NCI-H146 (cell line): ENCODE measurements at places on chromosomes 2 and 18.

GRCh38 chr2:27191070-27191829, 20.6 kb upstream of the ATRAID start:
- peak; percentile 61 for DNase-seq

GRCh38 chr2:47265158-47265557, 110.0 kb upstream of the STPG4 start:
- DNase-seq = peak; percentile 31

DNA sequence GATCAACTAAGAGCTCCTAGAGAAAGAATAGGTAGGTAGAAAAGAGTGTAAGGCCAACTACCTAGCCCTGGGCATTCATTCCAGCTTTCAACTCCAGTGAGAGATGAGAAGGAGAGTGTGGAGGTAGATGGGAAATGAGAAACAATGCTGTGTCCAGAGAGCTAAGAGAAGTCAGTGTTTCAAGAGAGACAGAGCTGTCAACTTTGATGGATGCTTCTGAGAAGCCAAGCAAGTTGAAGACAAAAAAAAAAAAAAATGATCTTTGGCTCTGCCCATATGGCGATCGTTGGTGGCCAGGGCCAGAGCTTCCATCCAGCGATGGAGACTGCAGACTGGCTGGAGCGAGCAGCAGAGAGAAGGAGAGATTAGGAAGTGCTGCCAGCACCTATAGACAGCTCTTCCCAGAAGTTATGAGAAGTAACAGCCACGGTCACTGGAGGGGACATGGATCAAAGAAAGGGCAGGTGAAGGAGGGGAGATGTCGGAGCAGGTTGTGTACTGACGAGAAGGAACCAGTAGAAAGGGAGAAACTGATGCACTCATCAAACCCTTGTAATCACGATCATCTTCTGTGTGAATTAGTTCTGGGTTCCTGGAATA, 112.4 kb upstream of the PPP1CB start:
- DNase-seq = no peak

DNA sequence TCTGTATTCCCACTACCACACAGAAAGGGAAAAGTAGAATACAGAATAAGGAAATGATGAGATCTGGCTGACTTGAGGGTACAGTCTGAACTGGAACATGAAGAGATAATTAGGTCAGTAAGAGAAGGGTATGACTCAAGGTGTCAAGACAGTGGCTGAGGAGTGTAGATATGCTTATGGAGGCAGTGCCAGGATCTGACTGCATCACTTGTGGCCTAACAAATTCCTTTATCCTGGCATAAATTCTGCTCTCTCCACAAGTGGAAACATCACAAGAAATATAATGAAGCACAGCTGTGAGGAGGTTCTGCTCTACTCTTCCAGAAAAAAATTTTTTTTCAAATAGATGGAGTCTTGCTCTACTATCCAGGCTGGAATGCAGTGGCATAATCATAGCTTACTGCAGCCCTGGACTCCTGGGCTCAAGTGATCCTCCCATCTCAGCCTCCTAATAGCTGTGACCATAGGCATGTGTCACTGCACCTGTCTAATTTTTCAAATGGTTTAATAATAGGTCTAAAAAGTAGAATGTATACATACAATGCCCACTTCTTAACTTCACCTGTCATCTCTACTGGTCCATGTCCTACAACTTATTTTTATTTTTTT, 85.3 kb downstream of the C2orf74 start:
- DNase-seq = no peak

GRCh38 chr2:96903318-96903717, 33.4 kb upstream of the SEMA4C start:
- no peak for DNase-seq

GRCh38 chr2:105849431-105850179, 104.9 kb downstream of the NCK2 start:
- DNase-seq = peak; percentile 96

DNA sequence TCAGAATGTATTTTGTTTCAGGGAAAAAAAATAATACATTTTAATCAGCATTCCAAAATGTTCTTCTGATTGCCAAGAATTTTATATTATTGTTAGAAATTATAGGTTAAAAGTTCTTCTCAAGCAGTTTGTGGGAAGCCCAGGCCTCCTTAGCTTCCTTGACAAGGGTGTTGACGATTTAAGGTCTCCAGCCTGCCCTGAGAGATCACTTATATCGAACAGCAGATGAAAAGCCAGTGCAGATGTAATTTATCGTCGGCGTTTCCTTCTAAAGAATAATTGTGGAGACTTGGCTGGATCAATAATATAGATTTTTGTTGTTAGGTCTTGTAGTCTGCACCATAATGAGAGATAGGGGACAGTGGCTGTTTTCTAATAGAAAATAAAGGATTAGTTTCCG, 280.6 kb downstream of the ZNF407 start:
- no peak for DNase-seq

- no peak for DNase-seq
Measured at GRCh38 chr2:232865165-232865564, 4.9 kb upstream of the SNORC start.

GRCh38 chr2:7094231-7094741, 177.1 kb downstream of the RNF144A start:
- no peak for DNase-seq

DNA sequence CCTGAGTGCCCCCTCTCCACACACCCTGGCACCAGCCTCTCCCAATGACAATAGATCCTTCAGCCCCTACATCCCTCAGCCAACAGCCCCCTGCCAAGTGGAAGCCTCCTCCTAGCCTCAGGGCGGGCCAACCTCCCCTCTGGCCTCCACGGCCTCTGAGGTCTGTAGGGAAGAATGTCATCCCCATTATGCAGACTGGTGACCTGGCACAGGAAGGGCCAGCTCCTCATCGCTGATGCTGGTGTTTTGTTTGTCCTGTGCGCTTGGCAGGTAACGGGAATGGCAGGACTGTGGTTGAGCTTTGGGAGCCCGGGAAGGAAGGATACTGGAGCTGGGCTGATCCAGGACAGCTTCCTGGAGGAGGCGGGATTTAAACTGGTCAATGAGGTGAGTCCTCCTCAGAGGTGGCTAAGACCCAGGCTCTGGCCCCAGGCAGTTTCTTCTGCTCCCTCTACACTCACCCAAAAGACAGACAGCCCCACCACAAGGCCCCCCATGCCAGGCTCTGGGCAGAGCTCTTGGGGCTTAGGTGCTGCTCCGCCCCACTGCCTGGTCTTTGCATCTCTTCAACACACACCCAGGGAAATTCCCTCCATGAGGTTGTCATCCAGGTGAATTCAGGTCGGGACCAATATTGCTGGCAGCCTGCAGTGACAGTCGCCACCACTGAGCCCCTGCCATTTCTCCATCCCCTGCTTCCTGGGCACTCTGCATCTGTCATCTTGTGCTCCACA, 75.2 kb upstream of the SMAD7 start:
- DNase-seq = no peak

DNA sequence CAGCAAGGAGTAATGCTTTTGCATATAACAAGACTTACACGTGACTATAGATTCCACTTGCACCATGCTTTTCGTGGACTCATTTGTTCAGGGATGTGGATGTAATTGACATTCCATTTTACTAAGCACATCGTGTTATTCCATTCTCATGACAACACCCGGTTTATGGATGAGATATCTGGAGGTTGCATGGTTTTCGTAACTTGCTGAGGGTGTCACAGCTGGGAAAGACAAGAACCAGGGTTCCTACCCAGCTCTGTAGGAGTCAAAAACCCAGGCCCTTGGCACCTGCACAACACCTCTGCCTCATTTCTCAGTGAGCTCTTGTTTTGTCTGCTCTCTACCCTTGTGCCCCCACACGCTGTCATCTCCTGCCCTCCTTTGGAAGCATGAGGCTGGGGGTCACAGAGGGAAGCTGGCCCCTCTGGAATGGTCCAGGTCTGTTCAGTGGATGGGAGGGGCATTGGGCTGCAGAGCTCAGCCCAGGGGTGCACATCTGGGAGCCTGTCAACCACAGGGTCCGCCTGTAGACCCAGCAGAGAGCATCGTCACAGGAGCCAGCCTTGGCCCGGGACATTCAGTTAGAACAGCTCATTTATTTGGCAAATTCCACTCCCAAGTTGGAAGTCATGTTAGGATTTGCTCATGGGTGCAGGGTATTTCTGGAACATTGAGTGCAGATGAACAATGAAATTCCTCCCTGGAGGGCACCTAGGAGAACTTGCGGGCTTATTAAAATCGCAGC, 120.1 kb upstream of the TWIST2 start:
- no peak for DNase-seq

- no peak for DNase-seq
Measured at GRCh38 chr18:4765401-4765800, 310.3 kb upstream of the DLGAP1 start.

DNA sequence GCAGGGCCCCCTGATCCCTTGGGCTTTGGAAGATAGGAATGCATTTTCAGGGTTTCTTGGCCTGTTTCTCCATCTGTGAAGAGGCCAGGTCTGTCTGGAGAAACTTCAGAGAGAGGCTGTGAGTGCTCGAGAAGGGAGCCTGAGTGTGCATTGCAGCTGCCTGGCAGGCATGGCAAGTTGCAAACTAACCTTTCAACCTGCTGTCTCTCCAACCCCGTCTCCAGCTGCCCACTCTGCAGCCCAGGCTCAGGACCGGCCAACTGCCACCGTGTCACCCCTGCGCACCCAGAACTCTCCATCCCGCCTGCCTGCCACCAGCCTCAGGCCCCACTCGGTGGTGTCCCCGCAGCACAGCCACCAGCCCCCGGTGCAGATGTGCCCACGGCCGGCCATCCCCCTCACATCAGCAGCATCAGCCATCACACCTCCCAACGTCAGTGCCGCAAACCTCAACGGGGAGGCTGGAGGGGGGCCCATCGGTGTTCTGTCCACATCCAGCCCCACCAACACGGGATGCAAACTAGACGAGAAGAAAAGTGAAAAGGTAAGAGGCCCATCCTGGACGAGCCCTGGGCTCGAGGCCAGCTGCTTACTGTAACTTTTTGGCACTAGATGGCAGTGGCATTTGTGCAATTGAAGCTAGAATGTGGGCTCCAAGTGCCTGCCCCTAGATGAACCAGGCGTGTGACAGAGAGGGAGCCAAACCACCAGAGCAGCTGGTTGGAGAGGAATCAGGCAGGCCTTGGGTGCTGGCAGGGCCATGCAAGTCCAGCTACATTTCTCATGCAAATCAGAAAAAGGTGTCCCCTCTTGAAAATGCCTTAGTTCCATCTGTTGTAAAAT, 164.6 kb downstream of the SEPTIN10 start:
- no peak for DNase-seq

DNA sequence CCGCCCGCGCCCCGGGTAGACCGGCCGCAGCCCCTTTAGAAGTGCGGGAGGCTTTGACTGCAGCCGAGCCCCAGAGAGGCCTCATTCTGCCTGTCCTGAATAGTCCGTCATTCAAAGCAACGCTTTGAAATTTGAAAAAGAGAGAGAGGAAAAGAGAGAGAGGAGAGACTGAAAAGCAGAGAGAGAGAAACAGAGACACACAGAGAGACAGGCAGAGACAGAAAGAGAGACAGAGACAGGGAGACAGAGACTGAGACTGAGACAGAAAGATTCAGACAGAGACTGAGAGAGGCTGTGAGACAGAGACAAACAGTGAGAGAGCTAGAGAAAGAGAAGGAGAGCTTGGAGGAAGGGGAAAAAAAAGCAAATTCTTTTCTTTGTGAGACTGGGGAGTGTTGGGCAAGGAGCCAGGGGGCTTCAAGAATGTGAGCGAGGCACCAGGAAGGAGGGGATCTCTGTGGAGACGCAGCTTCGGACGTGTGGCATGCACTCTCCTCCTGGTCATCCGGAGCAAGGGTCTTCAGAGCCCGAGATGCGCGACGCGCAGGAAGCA, 73.1 kb downstream of the MYCN start:
- DNase-seq = peak; percentile 60

DNA sequence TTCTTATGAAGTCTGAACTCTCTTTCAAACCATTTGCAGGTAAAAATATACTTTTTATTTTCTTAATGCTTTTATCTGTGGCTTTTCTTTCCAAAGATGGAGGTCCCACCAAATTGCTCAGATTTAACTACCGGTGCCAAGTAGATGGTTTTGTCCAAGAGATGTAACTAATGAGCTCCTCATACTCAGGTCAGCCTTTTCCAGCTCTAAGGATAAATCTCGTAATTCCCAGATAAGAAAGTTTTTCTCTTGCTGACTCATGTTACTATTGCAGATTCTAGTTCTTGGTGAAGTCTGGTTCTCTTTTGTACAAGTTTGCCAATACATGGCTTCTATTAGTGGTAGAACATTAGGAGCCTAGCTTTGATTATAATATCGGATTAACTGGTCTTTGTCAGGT, 550.8 kb upstream of the ZNF804A start:
- DNase-seq = no peak

DNA sequence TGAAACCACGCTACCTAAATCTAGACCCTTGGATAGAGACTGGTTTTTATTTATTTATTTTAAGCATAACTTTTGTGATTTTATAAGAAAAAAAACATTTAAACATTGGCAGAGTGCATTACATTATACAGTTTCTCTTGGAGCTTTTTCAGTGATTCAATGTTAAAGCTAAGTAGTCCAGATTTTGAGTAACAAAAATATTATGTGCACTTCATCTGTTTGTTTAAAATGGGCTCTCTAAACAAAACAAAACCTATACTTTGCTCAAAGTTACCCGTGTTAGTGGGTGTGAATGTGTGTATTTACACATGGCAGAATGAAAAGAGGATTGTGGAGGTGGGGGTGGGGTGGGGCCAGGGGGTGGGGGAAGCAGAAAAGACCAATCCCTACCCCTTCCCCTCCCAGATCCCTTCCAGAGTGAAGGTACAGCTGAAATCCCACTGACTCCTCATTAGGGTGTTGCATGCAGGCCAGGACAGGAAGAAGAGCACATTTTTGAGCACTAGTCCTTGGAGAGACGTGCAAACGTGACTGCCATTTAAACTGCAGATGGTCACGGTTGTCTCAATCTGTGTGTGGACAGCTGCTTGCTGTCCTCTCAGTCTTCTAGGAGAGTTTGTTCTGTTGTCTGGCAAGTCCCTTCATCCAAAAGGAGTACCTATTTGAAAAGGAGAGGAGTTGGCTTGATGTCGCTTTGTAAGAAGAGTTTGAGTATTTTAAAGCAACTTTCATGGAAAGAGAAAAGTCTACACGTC, 303.0 kb downstream of the ICOS start:
- DNase-seq = peak; percentile 46

DNA sequence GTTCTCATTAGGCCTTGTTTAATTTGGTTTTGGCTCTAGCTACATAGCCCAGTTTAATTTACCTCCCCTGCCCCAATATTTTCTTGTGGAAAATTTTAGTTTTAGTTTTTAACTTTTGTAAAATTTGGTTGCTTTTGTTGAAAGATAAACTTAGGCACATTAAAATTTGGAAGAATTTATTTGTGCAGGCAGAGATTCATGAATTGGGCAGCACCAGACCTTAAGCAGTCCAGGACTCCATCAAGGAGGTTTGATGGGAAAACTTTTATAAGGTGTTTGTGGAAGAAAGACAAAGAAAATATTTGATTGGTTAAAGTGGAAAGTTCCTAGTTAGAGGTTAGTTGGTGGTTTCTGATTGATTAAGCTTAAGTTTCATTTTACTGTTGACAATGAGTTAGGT, 16.4 kb upstream of the PNPT1 start:
- DNase-seq = no peak
